Activated CD4-positive, CD25-positive, alpha-beta regulatory T cell (primary cell): ENCODE measurements at places on chromosomes 5 and 9.

DNA sequence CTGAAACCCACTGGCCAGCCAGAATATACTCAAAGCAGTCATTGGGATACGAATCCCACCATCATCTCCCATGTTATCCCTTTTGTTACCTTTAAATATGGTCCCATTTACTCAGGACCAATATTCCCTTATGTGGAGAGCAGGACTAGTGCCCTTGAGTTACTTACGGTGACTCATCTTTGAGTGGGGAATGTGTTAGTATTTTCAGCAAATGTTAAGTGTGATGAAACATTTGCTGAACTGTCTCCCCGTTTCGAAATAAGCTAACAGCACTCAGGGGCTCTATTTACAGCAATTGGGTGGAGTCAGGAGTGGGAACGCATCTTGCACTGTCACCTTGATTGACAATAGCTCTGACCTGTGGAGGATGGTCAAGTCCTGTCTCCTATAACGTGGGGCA lies 67.4 kb downstream of the CTSL start:
- no peak for DNase-seq

DNA sequence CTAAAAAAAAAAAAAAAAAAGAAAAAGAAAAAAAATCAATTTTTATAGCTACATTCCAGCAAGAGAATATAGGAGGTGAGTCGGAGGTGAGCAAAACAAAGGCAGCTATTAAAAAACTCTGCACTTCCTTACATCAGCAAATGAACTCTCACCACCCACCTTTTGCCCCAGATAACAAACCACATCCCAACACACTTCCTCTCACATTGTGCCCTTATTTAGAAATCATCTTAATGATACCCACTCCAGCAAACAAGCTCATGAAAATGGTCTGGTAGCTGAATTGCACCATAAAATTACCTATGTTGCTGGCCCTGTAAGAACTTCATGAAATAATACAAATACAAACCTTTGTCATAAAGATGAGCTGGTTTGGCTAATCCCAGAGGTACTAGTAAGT lies 82.9 kb downstream of the CEMIP2 start:
- DNase-seq, result no peak

DNA sequence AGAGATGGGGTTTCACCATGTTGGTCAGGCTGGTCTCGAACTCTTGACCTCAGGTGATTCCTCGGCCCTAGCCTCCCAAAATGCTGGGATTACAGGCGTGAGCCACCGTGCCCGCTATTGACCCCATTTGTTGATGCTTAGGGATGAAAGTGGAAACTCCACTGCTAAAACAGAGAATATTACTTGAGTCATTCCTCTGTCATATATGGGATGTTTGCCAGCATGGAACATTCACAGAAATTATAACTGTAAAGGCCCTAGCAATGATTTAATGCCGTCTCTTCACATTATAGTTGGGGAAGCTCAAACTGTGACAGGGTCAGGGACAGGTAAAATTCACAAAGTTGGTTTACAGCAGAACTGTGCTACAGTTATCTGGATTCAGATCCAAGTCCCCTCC lies 94.5 kb downstream of the TMC1 start:
- no peak for DNase-seq

- no peak for DNase-seq
These were observed 137.2 kb upstream of the FST start for GRCh38 chr5:53343187-53343586.

DNA sequence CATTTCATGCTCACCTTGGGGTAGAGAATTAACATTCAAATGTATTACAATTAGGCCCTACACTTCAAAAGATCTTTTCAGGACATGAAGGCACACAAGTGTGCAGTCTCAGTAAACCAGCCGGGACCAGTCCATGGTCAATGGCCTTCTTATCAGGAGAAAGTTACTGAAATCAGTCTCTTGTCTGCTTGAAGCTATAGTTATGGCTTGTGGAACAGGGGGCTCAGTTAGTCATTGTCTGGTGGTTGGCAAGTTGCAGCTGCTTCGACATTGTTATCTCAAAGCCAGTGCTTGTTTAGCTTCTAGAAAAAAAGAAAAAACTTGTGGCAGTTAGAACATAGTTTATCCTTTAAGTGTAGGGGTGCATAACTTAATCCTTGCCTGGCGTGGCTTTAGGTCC lies 213.1 kb upstream of the ACO1 start:
- DNase-seq, result no peak

- DNase-seq, result no peak
These were observed 63.6 kb downstream of the ANXA1 start for GRCh38 chr9:73215249-73215648.
